ENCODE measurements at places on chromosomes 12 and 14.

- no peak for DNase-seq
These were observed 38.2 kb upstream of the RIC8B start for GRCh38 chr12:106736051-106736957.

DNA sequence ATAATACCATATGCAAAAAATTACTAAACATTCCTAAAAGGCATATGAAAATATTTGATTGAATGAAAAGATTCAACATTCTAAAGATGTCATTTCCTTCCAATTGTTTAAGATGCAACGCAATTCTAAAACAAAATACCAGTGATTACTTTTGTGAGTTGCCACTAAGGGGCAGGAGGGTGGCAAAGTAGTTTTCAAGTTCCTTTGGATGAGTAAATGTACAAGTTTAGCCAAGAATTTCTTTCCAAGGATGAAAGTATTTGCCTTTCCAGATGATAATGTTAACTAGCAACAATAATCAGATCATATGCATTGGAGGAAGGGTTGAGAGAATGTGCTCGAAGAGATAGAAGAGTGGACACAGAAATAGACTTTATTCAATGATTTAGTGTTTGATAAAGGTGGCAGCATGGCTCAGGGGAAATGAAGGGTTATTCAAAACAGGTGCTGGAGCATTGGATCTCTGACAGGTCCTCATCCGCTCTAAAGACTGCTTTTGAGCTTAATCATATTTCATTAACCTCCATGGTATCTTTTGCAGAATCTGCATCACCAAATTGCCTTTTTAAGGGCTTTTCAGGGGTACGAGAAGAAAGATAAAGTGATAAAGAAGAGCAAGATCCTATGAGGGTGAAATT, 678.5 kb upstream of the TBX3 start:
- DNase-seq: no peak

DNA sequence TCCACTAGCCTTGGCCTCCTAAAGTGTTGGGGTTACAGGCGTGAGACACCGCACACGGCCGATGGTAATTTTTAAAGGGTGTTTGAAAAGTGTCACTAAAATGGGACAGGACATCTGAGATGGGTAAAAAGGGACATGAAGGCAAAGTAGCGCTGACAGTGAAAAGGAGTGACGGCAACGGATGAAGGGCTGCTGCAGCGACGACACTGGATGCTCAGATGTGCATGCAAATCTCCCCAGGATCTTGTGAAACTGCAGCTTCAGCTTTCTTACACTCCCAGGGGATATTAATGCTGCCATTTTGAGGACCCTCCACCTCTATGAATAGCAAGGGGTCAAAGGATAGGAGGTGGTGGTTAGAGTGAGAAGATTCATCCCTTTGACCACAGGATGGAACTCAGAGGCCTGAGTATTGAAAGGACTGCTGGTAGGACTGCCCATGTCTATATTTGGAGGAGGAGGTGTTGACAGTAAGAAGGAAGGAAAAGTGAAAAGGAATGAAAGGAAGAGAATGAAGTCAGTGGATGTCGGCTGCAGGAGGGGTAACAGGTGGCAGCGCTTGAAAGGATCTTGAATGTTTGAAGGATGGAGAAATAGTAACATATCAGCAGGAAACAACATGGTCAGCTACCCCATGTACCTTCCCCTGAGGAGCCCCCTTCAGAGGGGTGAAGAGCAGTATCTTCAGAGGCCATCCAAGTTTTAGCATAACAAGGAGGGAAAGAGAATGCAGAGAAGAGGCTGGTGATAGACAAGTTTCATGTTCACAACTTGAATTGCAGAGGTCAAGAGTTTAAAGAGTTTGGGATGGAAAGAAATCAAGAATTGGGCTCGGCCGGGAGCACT, 37.1 kb downstream of the CLIP1 start:
- no peak for DNase-seq

DNA sequence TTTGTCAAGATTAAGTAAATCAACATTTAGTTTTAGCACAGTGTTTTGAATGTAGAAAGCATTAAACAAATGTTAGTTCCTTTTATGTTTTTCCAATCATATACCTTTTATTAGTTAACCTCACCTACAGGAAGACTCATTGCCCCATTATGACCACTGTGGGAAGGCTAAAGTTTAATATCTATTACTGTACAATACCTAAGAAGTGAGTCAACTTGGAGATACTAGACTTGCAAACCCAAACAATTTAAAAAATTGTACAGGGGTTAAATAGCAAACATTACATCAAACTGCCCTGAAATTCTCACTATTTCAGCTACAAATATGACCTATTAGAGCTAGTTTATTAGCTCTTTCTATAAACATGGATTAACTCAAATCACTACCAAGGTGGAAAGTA, 8.6 kb upstream of the G2E3 start:
- no peak for DNase-seq

DNA sequence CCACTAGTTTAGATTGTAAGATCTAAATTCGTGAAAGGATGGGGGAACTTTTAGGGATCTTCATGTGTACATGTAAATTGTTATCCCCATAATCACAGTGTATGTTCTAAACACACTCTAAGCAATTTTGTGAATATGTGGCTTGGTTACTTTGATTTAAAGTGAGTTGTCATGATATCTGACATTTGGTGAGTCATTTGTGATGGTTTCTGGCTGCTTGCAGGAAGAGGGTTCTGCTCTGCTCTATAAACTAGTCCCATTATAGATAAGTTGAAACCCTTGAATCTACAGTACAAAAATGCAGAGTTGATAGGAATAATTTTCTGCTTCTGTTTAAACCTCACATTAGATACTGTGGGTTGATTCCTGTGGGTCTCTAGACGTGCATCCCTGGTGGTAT, 14.8 kb downstream of the GUCY2C start:
- no peak for DNase-seq
